Stimulated activated CD8-positive, alpha-beta memory T cell treated with anti-CD3 and anti-CD28 coated beads, Interleukin-12 subunit alpha, Interleukin-12 subunit beta, amount 100 ng/mL, for 4 hours (primary cell): ENCODE measurements at places on chromosomes 3 and 15.

- no peak for DNase-seq
Measured at GRCh38 chr3:11570789-11571495, 72.8 kb downstream of the VGLL4 start.

GRCh38 chr3:48952510-48953118 lies 34.0 kb downstream of the ARIH2 start:
- peak; percentile 11 for DNase-seq

GRCh38 chr3:188889054-188889491 lies 282.7 kb upstream of the TPRG1 start:
- no peak for DNase-seq

DNA sequence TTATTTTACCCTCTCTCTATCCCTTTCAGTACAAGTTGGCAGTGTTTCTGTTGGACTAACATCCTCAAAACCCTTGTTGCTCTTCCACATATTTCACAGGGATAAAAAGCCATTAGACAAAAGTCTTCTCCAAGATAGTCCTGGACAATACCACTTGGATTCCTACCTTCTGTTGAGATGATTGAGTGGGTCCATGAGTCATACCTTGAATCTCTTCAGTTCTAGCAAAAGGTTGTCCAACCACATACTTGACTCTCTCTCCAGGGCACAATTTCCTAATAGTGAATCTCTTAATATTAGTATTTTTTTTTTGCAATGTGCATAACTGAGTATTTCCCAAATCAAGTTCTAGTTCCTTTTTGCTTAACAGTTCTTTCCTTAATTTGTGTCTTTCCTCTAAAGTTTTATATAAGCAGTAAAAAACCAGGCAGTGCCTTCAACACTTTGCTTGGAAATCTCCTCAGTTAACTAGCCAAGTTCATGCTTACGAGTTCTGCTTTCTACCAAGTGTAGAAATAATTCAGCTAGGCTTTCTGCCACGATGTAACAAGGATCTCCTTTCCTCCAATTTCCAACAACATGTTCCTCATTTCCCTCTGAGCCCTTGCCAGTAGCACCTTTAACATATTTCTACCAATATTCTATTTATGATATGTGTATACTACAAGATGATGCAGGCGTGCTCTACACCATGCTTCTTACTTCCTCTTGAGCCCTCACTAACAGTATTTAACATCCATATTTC lies 68.3 kb upstream of the NEO1 start:
- no peak for DNase-seq

- no peak for DNase-seq
Measured at GRCh38 chr3:135023996-135024658, 229.1 kb downstream of the EPHB1 start.

DNA sequence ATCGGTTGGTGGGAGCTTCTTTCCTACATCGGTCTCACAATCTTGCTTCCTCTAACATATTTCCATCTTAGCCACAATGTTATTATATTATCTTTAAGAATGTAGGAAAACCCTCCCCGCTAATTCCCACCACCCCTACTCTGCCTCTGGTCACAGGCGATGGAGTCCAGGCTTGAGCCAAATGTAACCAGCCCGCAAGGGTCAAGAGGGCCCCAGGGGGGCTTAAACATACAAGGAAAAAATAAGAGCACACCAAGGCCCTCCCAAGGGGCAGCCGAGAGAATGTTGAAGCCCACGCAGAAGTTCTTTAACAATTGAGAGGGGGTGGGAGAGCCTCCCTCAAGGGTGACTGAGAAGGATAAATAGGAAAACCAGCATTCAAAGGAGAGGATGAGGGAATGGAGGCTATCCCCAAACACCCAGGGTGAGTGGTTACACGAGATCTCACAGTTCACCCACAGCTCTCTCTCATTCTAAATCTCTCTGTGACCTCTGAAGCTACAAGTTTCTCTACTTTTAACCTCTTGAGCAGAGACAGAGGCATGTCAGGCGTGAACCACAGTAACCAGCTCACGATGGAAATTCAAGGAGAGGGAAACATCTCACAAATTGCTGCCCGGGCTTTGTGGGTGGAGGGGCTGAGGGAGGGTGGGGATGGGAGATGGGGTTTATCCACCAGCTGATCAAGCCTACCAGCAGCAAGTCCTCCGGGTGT lies 31.4 kb upstream of the UACA start:
- no peak for DNase-seq

- no peak for DNase-seq
Measured at GRCh38 chr3:45558431-45558830, 36.1 kb upstream of the LIMD1 start.

DNA sequence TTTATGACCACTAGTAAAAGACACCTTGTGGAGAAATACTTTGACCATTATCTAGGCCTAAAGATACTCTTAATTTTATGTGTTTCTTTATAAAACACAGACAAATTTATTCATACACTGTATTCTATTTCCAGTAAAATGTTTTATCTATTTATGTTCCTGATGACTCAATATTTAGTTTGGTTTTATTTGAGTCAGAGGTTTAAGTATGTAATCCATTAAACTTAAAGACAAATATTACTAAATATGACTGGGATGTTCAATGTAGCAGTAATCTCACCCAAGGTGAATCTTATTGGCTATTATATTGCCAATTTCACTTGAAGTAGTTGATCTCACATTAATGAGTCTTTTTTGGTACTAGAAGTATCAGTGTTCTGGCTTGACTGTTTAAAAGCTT lies 799.7 kb downstream of the CADM2 start:
- DNase-seq: no peak

GRCh38 chr15:90099868-90100831 lies 2.1 kb downstream of the IDH2 start:
- DNase-seq: no peak

GRCh38 chr3:124993466-124993865 lies 58.9 kb upstream of the MUC13 start:
- no peak for DNase-seq

DNA sequence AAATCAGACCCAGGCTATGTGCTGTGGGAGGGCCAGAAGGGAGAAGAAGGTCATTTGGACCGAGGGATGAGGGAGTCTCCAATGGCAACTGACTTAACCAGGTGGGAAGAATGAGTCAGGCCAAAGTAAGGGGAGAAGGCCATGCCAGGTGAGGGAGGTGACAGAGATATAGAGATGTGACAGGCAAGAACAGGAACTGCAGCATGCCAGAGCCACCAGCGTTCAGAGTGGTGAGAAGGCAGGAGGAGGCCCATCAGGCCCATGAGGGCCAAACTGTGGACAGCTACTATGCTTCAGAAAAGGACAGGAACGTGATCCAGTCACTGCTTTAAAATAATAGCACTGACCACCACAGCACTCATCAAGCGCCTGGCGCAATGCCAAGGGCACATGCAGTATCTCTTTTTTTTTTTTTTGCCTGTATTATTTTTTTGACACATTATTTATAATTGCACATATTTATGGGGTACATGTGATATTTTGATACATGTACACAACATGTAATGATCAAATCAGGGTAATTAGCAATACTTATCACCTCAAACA lies 154.3 kb upstream of the IGF1R start:
- DNase-seq: no peak

DNA sequence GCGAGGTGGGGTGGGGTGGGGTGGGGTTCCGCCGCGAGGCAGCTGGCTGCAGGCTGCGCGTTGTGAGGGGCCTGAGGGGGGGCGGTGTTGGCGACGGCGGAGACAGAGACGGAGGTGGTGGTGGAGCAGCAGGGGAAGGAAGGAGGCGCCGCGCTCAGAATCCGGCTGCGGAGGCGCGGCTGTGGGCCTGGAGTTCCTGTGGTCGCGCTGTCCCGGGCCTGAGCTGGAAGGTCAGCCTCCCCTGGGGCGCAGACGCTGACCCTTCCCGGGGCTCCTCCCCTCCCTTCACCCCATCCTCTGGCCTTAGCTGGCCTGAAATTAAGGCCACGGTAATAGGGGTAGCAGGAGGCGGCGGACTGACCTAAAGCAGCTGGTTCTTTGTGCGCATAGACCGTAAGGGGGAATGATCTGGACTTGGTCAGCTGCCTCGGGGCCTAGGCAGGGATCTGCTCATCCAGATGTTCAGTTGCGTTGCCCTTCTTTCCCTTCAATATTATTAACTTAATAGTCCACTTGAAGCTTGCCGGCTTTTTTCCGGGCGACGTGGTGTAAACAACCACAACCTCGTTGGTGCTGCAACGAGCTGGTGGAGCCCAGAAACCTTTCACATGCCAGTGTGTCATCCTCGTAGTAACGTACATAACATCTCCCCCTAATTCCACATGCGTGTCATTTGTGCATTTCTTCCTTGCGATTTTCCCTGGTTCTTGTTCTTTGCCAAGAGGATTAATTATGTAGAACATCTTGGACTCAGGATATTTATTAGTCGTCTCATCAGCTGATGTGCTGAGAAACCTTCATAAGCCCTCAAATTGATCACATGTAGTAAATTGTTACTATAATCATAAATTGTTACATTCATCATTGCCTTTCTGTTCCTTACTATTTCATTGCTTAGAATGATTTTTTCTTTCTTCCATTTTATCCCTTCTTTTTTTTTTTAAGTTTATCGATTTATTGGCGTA lies 626 bp downstream of the SEC62 start:
- DNase-seq: peak; percentile 10

DNA sequence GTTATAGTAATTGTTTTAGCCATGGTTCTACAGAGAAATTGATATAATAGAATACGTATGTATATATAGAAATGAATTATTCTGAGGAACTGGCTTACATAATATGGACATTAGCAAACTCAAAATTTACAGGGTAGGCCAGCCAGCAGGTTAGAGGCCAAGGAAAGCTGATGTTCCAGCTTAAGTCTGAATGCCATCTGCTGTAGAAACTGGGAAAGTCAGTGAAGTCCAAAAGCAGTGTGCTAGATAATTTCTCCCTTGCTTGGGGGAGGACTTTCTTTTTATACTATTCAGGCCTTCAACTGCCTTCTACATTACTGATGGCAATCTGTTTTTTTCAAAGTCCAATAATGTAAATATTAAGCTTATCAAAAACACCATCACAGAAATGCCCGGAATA lies 1174.7 kb downstream of the ZPLD1 start:
- no peak for DNase-seq

- no peak for DNase-seq
Measured at GRCh38 chr3:185658504-185658912, 72.4 kb downstream of the SENP2 start.

DNA sequence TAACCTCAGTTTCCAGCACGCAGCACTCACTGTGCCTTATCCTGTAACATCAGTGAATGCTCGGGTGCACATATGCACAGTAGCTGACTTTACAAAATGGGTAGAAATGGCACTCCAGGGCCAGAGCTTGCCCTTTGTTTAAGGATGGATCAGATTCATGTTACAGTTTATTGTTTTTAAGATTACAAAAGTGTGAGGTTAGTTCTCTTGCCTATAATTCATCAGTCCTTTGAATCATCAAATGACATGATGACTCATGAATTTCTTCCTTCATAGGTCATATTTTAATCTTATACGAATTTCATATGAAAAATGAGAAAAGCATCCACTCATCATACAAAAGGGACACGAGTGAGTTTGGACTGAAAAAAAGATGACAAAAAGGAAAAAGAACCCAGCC lies 545.3 kb downstream of the GBE1 start:
- no peak for DNase-seq

- no peak for DNase-seq
Measured at GRCh38 chr15:38560456-38560926, 4.1 kb downstream of the RASGRP1 start.

- no peak for DNase-seq
Measured at GRCh38 chr3:125280668-125281361, 68.3 kb upstream of the SLC12A8 start.

DNA sequence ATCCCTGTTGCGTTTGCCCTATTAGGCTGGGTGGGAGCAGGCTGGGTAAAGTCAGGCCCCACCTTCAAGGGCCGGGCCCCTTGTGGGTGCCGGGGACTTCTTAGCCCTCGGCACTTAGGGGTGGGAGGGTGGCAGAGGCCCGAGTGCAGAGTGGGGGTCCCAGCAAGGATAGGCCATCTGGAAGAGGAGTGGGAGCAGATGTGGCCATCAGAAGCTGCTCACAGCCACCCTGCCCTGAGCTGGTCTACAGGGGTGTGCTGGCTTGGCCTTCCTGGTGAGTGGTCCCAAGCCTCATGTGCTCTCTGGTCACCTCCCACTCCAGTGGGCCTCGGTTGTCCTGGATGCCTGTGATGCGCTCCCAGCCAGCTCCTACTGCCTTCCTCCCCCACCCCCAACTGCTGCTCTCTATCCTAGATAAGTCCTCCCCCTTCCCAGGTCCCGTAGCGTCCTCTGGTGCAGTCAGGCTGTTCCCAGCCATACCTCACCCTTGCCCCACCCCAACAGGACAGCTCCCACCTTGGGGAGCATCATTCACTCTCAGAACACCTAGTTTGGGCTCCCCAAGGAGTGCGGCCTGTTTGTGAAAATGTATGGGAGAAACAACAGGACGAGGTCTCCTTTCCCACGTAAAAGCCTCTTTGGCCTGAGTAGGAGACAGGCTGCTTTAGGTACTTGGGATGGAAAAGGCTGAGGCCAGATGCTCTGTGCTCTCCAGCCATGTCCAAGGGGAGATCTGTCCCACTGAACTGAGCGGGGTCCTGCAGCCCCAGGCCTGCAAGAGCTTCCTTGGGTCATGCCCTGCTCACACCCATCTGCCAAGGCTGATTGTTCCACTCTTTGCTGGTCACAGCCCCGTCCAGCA lies 24.9 kb upstream of the PLXNA1 start:
- no peak for DNase-seq

GRCh38 chr3:27200721-27201489 lies 168.3 kb downstream of the NEK10 start:
- DNase-seq: no peak

GRCh38 chr3:46959161-46959511 lies 17.4 kb downstream of the CCDC12 start:
- no peak for DNase-seq

DNA sequence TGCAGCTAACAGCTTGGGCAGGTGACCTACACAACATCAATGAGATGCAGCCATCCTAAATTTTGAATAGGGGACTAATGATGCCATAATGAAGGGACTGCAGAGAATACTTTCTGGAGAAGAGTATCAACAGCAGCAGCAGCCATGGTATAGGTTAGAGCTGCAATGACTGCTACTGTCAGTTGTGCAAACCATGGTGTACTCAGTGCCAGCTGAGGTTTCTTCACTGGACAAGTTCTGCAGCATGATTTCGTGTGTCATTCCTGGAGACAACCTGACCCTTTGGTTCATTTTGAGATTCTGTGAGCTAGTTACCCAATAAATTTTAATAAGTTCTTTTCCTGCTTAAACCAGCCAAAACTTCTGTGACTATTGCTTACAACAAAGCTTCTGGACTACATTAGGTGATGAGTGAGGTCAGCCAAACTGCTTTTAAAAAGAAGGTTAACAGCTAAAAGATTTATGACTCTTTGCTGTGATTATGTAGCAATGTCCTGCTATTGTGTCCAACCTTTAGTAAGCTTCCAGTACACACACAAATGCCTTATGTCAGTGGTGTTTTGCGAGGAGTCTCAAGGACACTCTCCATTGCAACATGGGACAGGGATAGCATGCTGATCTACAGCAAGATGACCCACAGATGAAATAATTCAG lies 4.8 kb upstream of the DAZL start:
- no peak for DNase-seq

- DNase-seq: no peak
Measured at GRCh38 chr15:66023311-66023972, 154.2 kb downstream of the RAB11A start.

- DNase-seq: no peak
Measured at GRCh38 chr3:122497425-122497824, 17.3 kb downstream of the KPNA1 start.
